ENCODE measurements at places on chromosomes 7 and 10.

DNA sequence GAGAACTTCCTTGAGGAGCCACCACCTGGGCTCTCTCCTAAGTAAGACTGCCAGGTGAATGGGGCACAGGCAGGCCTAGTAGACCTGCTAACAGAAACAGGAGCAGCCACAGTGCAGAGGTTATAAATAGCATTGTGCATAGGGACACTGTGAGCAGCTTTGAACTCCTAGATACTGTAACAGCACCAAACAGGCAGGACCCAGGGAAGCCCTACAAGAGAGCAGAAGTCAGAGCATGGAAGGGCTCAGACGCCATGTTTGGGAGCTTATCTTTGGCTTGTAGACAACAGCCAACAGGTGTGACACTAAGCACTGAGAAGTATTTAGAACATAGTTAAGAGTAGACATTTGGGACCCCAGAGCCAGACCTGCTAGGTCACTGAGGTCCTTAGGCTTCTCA lies 14.5 kb downstream of the XRCC2 start:
- DNase-seq, result no peak

DNA sequence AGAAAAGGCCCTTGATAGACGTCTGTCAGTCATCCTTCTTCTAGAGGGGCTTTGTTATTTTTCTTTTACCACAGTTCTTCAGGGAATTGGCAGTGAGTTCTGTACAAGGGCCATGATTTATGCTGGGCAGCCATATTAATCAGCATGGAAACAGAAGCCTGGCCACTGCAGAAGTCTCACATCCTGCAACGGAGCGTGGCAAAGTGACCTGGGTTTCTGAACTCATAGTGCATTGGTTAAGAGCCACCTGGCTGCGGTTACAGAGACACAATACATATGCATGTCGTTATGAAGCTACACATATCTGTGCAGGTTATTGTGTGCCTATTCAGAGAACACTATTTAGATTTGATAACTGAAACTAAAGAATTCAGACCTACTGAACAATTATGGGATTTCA lies 419.4 kb upstream of the CELF2 start:
- DNase-seq, result no peak

DNA sequence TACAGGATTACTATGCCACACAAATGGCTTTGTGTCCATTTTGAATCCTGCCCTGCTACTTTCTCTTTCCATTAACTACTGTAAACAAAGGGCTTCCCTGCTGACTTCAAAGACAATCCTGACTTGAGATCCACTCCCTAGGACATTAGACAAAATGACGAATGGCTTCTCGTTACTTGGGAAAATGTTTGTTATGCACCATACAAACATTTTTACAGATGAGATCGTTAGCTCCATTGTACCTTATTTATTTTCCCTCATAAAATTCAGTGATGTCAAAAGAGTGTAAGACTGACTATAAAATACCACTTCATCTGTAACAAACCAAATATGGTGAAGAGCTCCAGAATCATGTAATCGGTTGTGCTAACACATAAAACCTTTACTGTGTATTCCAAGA lies 121.8 kb downstream of the CD36 start:
- no peak for DNase-seq

DNA sequence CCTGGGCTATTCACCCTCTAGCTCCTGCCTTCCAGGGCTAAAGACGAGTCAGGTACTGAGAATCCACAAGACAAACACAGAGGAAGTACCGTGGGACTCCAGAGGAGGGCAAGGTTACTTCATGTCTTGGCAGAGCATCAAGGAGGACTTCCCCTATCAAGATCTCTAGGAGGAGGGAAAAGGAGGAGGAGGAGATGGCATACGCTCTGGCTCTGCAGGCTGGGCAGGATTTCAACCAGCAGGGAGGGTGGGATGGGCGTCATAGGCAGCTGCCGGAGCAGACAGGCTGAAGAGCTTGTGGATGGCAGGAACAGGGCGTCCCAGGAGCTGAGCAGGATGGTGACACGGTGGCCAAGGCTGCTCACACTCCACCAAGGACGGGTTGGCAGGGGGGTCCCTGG lies 21.3 kb downstream of the MDH2 start:
- DNase-seq, result no peak

DNA sequence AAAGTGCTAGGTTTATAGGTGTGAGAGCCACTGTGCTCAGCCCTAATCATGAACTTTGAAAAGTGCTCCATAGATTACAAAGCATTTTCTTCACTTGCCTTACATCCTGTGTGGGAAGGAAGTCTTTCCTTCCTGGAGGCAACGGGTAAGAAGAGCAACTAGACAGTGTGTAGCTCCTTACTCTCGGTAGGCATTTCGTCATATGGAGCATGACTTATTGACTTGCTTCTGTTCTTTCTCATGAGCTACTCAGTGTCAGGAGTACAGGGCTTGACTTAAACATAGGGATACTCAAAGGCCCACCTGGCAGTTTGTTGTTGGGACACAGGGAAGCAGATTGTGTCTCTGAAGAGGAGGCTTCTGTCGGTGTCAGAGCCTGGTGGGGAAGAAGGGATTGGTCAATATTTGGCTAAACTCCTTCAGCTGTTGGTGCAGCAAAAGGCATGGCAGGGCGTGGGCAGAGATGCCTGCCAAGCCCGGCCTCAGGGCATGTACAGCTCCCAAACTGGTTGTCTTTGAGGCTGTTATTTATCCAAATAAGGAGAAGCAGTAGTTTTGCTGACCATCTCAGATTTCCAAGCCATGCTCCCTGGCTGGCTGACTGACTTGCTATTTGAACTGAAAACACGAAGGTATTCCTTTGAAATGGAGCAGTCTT lies 248.9 kb downstream of the KIAA1217 start:
- no peak for DNase-seq

DNA sequence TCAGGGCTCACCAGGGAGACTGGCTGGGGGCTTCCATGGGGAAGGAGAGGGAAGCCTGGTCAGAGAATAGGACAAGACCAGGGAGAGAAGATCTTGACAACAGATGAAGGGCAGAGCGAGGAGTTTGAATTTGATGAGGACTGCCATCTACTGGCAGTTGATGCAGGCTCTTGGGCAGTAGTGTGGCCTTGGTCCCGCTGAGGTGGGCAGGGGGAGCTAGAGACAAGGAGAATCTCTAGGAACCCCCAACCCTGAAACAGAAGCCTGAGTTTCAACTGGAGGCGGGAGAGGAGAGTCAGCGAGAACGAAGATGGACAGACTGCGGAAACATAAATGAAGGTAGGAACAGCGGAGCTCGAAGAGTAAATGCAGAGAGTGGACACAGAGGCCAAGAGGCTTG lies 81.0 kb downstream of the PPP1R3C start:
- DNase-seq, result no peak

DNA sequence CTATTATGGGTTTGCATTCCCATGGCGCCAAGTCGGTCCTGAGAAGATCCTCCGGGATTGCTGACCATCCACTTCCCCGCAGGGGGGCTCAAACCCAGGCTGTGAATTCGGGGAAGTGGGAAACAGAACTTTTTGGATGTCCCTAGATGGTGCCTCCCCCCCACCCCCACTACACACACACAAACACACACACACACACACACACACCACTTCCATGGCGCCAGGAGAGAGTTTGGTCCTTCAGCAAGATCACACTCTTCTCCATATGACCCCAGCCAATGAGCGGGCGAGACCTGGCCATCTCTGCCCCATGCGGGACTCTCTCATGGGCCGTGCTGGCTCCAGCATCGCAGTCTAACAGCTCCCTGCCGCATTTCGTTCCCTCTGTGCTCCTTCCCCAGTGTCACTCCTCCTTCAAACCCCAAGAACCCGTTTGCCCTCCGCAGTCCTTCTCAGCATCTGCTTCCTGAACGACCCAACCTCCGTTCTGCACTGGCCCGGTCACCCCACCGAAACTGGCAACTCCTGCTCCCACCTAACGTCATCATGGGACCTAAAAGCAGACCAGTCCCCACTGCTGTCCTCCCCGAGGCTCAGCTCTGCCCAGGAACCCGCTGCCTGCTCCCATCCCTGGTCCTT lies 32.1 kb upstream of the TNRC18 start:
- DNase-seq, result no peak

DNA sequence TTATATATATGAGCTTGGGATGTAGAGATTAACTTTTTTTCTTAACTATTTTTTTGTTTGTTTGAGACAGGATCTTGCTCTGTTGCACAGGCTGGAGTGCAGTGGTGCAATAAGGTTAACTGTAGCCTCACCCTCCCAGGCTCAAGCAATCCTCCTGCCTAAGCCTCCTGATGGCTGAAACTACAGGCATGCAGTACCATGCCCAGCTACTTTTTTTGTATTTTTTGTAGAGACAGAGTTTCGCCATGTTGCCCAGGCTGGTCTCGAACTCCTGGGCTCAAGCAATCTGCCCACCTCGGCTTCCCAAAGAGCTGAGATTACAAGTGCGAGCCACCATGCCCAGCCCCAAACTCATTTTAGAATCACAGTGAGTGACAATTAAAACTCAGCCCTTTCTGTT lies 105.2 kb downstream of the CUBN start:
- DNase-seq, result no peak

- DNase-seq, result peak; percentile 46
Observed at GRCh38 chr10:45418849-45419675, 45.0 kb downstream of the ALOX5 start.

Data from CD4-positive, alpha-beta T cell treated with Interleukin-6 at 100 ng/mL for 8 hours (primary cell).